ENCODE measurements at places on chromosomes 12 and 14.

GRCh38 chr14:58876608-58877007, 238.8 kb downstream of the DACT1 start:
- DNase-seq = no peak

GRCh38 chr12:96233939-96234461, 39.8 kb downstream of the ELK3 start:
- DNase-seq = no peak

- no peak for DNase-seq
These were observed 182.4 kb downstream of the EGLN3 start for GRCh38 chr14:33768458-33768830.

DNA sequence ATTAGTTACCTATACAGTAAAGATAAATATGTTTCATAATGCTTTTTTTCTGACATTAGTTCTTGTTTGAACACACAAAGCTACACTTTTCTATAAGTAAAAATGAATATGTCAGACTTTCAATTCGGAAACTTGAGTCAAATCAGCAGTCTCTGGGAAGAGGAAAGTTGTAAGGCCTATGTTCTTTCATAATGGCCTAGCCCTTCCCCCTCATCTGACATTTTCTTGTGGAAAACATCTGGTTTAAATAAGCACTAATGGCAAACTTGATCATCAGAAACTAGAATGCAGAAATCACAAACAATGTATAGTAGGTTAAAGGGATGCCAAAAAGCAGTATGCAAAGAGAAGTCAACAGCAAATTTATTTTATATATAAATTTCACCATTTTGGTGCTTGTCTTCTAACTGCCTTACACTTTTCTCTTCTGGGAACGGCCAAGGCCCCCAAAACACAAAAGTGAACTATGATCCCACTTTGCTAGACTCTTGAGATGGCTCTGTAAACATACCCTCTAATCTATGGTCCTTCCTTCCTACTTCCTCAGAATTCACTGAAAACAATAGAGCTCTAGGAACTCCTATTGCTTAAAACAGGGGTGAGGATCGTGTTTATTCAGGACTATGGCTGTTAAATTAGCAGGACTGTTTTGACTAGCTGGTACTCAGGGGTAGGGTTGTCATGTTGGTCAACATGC, 444.1 kb downstream of the RAD51B start:
- DNase-seq = no peak

- no peak for DNase-seq
These were observed 14.5 kb upstream of the KICS2 start for GRCh38 chr12:64236549-64236948.

DNA sequence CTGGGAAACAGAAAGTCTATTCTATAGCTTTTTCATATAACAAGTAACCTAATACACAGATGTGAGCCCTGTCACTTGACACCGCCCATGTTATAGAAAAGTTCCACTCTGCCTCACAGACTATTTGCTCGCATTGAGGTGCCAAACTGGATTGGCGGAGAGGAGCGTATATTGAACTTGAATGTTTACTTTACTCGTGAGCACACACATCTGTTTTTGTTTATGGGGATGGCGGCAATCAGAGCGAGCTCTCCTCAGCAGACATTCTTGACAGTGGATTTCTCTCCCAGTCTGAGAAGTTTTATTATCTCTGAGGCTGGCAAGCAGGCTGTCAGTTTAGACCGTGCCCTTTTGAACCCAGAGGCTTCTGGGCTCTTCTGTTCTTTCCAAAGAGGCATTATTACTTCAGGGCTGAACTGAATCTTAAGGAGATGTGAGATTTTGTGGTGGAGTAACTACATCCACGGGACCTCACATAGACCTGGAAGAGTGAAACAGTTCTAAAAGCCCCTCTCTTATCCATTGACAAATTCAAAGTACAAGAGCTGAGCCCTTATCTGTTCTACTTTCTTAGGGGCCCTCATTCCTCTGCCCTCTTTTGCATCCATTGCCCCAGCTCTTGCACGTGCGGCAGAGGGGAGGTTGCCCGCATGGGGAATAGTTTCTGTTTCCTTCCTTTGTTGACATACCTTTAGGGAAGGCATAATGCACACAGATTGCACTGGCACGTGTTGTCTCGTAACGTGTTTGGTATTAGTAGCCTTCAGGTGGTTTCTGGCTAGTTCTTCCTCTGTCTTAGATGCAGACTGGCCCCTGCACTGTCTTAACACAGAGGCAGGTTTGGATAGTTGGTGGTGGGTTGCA, 68.2 kb downstream of the DRAM1 start:
- no peak for DNase-seq

DNA sequence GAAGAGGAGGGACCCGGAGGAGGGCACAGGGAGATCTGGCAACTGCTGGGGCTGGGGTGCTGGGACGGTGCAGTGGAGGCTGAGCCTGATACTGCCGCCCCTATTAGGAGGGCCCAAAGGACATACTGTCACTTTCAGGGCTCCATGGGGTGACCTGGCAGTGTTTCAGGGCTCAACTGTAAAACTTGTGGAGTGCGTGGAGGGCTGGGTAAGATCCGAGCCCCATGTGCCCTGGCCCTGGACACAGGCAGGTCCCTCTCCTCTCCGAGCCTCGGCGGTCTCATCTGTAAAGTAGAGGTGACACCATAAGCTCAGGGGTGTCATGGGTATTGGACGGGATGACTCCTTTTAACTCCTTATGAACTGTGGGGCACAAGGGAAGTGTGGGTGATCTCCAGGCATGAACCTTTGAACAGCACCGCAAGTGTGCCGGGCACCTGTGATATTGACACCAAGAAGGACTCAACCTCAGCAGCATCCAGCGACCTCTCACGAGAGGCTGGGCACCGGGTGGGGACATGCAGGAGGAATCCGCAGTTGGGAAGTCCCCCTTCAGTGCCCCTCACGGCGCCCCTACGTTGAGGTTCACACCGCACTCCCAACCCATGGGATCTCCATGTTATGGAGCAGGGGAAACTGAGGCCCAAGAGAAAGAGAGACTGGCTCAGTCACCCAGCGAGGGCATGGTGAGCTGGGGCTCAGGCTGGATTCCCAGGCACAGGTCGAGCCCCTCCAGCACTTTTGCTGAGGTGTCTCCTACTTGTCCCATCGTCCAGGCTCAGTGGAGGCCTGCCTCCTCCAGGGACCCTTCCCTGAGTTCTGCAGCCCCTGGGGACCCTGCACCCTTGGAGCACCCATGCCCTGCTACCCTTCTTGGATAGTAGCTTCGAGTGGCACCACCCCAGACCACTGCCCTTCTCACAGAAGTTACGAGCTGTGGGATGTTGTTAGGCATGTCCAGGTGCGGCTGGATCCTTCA, 50.4 kb upstream of the EML1 start:
- no peak for DNase-seq

- DNase-seq = no peak
These were observed 2.2 kb upstream of the RPAP3 start for GRCh38 chr12:47707905-47708543.

DNA sequence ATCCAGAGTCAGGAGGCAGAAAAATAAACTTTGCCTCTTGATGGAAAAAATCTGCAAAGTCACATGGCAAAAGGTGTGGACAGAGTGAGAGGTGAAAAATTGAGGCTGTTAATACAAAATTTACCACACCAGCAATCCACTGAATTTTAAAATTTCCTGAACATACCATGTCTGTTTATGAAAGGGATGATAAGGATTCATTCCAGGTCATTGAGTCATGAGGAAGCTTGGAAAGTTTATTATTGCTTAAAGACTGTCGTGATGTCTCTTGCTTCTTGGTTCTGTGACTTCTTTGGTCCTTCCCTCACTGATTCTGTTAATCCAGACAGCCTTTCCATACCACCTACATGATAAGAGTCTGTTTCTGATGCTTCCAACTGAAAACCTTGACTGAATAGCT, 73.2 kb downstream of the TTC6 start:
- no peak for DNase-seq

- no peak for DNase-seq
These were observed 343.4 kb downstream of the DPF3 start for GRCh38 chr14:72550513-72550912.

DNA sequence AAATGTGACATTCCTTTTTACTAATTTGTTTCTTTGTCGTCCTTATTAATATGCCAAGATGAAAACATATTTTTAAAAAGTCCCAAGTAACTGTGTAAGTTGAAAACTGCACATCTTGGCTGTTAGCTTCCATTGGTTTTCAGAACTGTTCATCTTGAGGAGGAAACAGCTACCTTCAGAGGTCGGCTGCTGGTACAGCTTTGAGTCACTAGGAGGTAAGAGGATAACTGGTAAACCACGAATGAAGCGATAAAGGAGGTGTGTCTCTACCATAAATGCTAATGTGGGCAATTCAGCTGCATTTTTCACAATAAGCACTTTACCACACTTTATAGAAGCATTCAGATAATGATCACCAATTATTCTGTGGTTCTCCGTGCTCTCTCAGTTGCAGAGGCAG, 137.5 kb upstream of the KRAS start:
- no peak for DNase-seq

- DNase-seq = no peak
These were observed 52.5 kb upstream of the RESF1 start for GRCh38 chr12:31906557-31907301.

DNA sequence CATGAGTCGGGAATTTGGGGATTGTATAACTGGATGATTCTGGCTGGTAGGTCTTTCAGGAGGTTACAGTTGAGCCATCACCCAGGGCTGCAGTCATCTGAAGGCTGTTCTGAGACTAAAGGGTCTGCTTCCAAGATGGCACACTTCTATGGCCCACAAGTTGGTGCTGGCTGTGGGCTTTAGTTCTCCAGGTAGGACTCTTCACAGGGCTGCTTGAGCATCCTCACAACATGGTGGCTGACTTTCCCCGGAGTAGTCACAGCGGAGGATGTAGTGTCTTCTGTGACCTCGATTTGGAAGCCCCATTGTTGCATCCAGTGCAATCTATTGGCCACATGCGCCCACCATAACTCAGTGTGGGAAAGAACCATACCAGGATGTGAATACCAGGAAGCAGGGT, 14.4 kb downstream of the PHETA1 start:
- DNase-seq = no peak

GRCh38 chr14:77186911-77187648, 5.5 kb downstream of the TMEM63C start:
- no peak for DNase-seq

DNA sequence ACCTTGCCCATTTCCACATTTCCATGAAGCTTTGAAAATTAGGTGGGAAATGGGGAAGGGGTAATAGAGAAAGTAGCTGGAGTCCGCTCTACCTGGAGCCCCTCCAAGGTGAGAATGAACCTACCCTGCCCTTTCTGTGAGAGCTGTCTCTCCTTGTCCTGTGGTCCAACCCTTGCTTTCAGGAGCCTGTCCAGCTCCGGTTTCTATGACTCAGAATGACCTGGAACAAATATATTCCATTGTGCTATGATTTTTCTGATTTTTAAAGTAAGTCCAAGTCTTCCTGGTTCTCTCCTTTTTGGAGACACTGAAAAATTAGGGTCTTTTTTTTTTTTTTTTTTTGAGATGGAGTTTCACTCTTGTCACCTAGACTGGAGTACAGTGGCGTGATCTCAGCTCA, 89.1 kb upstream of the VASH1 start:
- DNase-seq = no peak

GRCh38 chr14:93263416-93263815, 56.4 kb downstream of the UBR7 start:
- DNase-seq = no peak

- no peak for DNase-seq
These were observed 1.1 kb upstream of the PPP1R13B start for GRCh38 chr14:103848175-103849077.

- no peak for DNase-seq
These were observed 114.0 kb upstream of the HIF1A start for GRCh38 chr14:61581340-61581739.
